ENCODE measurements at places on chromosomes 3 and 15.

DNA sequence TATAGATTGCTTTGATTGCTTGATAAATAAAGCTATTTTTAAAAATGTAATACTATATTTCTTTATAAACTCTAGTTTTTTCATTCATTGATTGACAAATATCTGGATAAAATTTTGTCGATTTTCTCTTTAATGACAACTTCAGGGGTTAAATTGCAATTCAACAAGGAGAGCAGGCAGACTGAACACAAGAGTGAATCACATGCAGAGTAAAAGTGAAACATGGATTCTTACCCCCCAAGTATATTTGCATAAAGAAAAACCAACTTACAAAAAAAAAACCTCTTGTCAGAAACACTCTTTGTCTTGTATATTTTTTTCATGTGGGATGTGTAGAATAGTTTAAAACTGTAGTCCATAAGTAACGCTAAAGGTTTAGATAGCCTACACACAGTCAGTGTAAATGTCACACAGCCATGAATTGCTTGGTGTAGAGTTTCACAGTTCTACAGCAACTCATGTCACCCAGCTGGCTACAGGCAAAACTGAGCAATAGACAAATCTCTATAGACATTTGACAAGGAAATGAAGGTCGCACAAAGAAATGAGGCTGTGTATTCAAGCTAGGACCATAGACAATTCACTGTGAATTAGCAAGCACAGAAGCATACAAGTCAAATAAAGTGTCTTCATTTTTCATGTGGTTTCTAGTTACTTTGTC lies 141.6 kb downstream of the THRB start:
- DNase-seq = no peak

DNA sequence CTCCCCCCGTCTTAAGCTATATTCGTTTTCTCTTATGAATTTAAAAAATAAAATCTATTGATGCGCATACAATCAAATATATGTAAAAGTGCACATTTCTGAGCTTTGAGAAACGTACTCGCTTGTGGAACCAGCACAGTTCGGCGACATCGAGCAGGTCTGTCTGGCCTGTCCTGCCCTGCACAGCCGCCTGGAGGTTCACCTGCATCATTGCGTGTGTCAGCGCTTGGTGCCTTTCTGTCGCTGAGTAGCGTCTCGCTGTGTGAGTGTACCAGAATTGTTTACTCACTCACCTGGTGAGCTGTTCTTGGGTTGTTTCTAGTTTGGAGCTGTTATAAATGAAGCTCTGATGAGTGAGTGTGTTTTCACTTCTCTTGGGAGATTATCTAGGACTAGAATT lies 104.0 kb downstream of the VGLL4 start:
- DNase-seq = no peak

GRCh38 chr15:48940508-48940907 lies 23.2 kb downstream of the SHC4 start:
- no peak for DNase-seq

GRCh38 chr3:18739099-18739433 lies 313.9 kb upstream of the SATB1 start:
- no peak for DNase-seq

DNA sequence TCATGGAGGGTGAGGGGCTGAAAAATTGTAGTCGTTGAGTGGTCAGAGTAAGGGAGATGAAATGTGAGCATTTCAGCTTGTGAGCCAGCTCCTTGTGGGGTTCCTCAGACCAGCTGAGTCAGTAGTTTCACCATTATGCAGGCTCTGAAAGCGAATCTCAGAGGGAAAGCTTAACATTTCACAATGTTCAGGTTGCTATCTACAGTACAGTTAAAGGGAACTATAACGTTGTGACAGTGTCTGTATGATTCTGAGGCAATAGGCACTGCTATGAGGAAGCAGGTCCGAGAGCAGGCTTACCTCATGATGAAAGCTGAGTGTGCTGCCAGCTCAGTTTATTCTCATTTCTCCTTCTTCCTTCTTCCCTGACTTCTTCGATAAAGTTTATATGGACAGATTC lies 469.6 kb downstream of the EDEM1 start:
- DNase-seq = no peak

DNA sequence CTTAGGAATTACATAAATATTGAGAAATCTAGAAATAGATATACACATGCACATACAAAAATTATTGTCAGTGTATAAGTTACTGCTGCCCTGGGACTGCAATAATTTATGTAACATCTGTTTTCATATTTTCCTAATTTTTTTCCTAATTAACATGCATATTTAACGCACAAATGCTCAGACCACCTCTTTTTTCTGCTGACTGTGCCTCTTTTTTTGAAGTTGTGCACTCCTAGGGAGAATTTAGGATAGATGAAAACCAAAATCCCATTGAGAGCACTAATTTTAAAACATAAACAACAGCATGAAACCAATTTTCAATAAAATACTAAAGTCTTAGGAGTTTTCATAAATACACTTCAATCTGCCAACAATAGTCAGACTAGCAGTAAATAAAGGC lies 154.0 kb downstream of the TBC1D5 start:
- no peak for DNase-seq

GRCh38 chr3:170429050-170429449 lies 10.4 kb downstream of the CLDN11 start:
- no peak for DNase-seq

- DNase-seq = no peak
Measured at GRCh38 chr15:70704166-70704565, 59.2 kb downstream of the UACA start.

DNA sequence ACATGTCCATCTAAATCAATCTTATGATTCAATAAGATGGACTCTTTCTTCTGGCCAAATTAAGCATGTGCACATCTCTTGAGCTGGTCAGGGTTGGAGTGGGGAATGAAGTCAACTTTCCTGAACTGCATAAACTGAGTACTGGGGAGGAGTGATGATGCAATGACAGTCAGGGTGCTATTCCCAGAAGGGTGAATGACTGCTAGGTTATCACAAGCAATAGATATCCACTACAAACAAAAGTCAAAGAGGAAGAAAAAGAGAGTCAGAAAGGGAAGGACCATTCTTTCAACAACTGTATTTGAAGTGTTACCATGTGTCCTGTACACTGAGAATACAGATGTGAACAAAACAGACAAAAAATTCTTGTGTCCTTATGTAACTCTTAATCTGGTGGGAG lies 70.0 kb downstream of the ALCAM start:
- no peak for DNase-seq

- no peak for DNase-seq
Measured at GRCh38 chr15:68781766-68782588, 38.7 kb downstream of the ANP32A start.

DNA sequence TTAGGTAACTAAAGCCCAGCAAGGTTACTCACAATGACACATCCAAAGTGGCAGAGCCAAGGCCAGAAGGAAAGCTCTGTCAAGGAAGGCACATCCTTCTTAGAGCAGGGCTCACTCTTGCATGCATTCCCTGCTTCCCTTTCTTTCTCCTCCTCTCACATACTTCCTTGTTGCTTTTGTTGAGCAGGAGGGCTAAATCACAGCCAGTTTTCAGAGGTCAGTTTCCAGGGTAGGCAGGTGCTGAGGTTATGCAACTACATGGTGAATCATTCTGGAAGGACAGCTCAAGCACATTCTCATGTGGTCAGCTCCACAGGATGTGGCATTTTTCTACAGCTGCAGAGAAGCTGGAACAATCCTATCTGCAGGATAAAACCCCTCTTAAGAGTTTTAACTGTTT lies 275.6 kb downstream of the ZNF621 start:
- no peak for DNase-seq

DNA sequence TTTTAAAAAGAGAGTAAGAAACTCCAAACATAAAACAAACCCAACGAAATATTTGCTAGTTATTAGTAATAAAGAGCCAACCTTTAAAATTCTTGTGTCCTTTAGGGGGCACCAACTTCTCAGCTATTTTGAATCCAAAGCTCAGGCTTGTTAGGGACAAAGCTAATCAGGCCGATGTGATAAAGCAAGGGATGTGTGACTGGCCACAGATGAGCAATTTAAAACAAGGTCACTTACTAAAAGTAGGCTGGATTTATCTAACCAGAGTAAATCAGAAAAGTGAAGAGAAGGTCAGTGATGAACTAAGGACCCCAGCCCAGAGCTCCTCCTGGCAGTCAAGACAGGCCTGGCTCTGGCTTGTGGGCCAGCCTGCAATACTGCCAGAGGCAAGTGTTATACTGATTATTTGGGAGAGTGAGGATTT lies 108.5 kb downstream of the CYP19A1 start:
- DNase-seq = no peak

GRCh38 chr15:73483053-73483452 lies 40.1 kb downstream of the REC114 start:
- no peak for DNase-seq
